Fibroblast of the aortic adventitia (primary cell): ENCODE measurements at places on chromosomes 6 and 20. TPM values are rescaled to one million over a fixed set of nuclear protein-coding genes. Genes with fewer than 3 reads are reported as not detected.

Gene OR2J3
- total RNA-seq: not detected in 2 replicates

Gene CNBD2
- total RNA-seq: 2.2 and 4.5 TPM in 2 replicates

Gene COL11A2
- total RNA-seq: 0.09 and 0.74 TPM in 2 replicates

Gene SLC22A3
- 0.72 and 1.5 TPM in 2 replicates for total RNA-seq

- DNase-seq: no peak
These were observed 252.7 kb downstream of the BMP7 start for GRCh38 chr20:57013741-57014140.

Gene RCAN2
- total RNA-seq: 8.0 and 14.9 TPM in 2 replicates

DNA sequence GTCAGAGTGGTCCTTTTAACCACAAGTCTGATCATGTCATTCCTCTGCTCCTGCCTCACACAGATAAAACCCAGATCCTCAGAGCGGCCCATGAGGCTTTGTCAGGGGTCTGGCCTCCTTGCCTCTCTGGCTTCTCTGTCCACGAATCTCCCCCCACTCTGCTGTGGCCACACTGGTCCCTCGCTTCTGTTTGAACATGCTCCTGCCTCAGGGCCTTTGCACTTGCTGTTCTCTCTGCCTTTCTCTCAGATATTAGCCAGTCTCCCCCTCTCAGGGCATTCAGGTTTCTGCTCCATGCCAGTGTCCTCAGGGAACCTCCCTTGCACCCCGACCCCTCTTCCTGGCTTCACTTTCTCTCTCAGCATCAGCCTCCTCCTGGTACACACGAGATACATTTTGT, 518.5 kb downstream of the PREX1 start:
- DNase-seq: no peak

Gene ELOVL4
- 2.1 and 6.4 TPM in 2 replicates for total RNA-seq

Gene MAP7
- 0.36 and 0.49 TPM in 2 replicates for total RNA-seq

DNA sequence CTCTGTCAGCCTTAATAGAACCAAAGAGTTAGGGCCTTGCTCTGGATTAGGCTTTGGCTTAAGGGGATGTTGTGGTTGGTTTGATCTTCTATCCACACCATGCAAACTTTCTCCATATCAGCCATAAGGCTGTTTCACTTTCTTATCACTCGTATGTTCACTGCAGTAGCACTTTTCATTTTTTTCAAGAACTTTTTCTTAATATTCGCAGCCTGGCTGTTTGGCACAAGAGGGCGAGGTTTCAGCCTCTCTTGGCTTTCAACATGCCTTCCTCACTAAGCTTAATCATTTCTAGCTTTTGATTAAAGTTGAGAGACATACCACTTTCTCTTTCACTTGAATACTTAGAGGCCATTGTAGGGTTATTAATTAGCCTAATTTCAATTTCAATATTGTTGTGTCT, 193.1 kb downstream of the NRN1 start:
- DNase-seq: no peak

DNA sequence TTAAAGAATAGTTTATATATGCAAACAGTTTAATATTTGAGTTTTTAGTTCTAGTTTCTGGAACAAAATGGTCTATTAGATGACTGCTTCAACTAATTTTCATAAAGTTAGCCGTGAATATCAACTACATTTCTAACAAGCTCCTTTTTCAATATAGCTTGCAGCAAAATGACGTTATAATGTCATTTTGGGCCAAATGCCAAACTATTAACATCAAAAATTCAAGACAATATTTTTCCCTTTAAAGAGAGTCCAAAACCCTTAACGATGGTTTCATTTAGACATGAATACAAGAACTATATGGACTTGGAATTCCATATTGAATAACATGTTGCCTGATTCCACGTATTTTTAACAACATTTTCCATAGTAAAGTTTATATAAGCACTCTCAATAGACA, 91.0 kb downstream of the SMLR1 start:
- no peak for DNase-seq

GRCh38 chr6:166335378-166336302, 6.7 kb downstream of the SFT2D1 start:
- no peak for DNase-seq

Gene ENPP1
- total RNA-seq: 5.6 and 7.4 TPM in 2 replicates

Gene SPATS1
- not detected in 2 replicates for total RNA-seq

Gene PRRC2A
- total RNA-seq: 24.0 and 68.0 TPM in 2 replicates

Gene CLPSL2
- total RNA-seq: not detected in 2 replicates

DNA sequence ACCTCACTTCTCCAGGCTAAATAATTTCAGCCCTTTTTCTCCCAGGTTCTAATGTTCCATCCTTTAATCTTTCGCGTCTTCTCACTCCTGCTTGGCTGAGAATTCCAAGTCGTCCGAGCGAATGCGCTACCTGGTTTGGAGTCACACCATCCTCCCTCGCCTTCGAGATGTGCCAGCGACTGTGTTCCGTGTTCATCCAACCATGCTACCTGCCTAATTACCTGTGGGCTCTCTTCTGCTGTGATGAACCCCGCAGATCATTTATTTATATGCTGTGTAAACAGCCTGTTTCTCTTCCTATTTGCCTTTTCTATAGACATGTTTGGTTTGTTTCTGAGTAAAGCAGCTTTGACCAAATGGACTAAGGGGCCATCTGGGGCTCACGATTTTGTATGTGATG, 83.5 kb upstream of the TMEM181 start:
- no peak for DNase-seq

DNA sequence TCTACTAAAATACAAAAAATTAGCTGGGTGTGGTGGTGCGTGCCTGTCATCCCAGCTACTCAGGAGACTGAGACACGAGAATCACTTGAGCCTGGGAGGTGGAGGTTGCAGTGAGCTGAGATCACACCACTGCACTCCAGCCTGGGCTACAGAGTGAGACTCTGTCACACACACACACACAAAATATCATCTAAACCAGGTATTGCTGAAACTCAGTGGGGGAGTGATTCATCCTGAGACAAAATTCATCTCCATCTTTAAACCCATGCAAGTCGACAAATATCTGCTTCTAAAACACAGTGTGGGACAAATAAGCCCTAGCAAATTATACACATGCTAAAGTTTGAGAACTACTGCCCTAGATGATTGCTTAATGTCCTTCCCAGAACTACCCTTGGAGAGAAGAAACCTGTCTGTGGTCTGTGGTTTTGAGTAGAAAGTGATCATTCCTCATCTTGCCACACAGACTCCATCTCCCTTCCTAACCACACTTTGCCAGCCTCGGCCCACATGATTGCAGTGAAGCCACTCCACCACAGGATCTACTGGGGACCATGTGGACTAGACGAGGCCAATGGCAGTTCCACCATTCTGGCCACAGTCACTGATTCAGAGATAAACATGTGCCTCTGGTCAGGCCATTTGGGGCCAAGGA, 130.3 kb downstream of the OPRM1 start:
- no peak for DNase-seq

- no peak for DNase-seq
These were observed at the start of gene ZFP57 for GRCh38 chr6:29680904-29681303. TSS of gene ZFP57 (minus strand) at chr6:29681152. CDS start at chr6:29677003, 4,149 bp downstream.

DNA sequence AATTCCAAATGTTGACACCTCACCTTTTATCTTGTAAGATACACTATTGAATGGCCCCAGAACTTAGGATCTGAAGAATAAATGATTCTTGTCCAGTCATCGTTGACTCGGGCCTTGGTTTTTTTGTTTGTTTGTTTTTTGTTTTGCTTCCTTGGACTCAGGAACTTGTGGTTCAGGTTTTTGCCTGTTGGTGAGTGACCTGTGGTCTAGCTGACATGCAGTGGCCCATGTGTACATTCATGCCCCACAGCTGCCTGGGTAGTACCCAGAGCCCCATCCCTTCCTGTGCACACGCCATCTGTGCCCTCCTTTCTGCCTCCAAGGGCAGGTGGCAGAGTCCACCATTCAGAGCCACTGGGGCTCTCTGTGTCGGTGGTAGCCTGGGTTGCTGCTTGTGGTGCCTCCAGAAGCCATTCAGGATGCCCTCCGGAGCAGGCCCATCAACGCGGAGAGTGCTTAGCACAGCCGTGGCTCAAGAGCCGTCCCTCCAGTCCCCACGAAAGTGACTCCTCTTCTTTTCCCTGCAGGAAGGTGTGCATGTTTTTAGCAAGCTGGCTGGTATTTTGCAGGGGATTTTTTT, 85.9 kb downstream of the SYNJ2 start:
- DNase-seq: no peak

GRCh38 chr20:61970357-61970756, 95.3 kb downstream of the TAF4 start:
- DNase-seq: no peak

- DNase-seq: no peak
These were observed 154.8 kb downstream of the TFAP2B start for GRCh38 chr6:50973464-50973863.

Gene RIMS1
- 0.63 TPM in 1 of 2 replicates, not detected in the other for total RNA-seq

GRCh38 chr6:109443425-109443950, 3.0 kb downstream of the SMPD2 start:
- DNase-seq: no peak

Gene ZNF831
- 0.98 TPM in 1 of 2 replicates, not detected in the other for total RNA-seq

Gene DLK2
- total RNA-seq: 0.36 and 0.98 TPM in 2 replicates

Gene C6orf120
- 47.2 and 57.1 TPM in 2 replicates for total RNA-seq

- DNase-seq: no peak
These were observed 20.0 kb upstream of the PHACTR2 start for GRCh38 chr6:143657809-143658208.

- peak; percentile 59 for DNase-seq
These were observed 140.4 kb upstream of the COL21A1 start for GRCh38 chr6:56387621-56388414.

GRCh38 chr6:40520084-40520483, 67.1 kb downstream of the LRFN2 start:
- no peak for DNase-seq

GRCh38 chr6:22737331-22737730, 168.0 kb downstream of the HDGFL1 start:
- peak; percentile 70 for DNase-seq

DNA sequence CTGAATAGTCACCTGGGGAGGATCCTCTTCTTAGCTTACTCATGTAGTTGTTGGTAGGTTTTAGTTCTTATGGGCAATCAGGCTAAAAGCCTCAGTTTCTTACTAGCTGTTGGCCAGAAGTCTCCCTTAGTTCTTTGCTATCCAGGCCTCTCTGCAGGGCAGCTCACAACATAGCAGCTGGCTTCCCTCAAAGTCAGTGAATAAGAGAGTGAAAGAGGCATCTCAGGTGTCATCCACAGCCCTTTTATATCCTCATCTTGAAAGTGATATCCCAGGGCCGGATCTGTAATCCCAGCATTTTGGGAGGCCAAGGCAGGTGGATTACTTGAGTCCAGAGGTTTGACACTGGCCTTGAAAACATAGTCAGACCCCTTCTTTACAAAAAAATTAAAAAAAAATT, 42.1 kb upstream of the FOXA2 start:
- no peak for DNase-seq

DNA sequence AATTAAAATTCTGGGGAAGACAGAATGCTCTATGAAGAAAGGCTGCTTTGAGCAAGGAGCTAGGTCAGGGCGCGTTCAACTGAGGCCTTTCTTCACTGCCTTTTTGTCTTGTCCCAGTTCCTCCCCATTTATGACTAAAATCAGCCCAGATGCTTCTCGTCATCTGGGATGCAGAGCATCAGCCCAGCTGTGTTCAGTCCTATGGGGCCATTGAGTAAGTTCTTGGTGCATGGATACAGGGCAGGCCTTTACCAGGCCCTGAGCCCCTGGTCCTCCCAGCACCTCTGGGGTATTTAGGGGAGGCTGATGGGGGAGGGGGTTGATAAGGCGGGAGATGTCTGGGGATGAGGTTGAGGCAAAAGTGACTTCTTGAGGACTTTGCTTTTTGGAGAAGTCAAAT, 55.7 kb downstream of the PTPN1 start:
- no peak for DNase-seq

Gene RAB23
- 21.4 and 59.7 TPM in 2 replicates for total RNA-seq

Gene GHRH
- total RNA-seq: not detected in 2 replicates

Gene NINL
- total RNA-seq: 6.5 and 31.0 TPM in 2 replicates
